Activated CD8-positive, alpha-beta T cell treated with anti-CD3 and anti-CD28 coated beads, Interleukin-2, amount 10 ng/mL, durations not matched to agents 7 days and 5 days (primary cell): ENCODE measurements at places on chromosomes 1 and 21. TPM values are rescaled to one million over a fixed set of nuclear protein-coding genes. Genes with fewer than 3 reads are reported as not detected.

DNA sequence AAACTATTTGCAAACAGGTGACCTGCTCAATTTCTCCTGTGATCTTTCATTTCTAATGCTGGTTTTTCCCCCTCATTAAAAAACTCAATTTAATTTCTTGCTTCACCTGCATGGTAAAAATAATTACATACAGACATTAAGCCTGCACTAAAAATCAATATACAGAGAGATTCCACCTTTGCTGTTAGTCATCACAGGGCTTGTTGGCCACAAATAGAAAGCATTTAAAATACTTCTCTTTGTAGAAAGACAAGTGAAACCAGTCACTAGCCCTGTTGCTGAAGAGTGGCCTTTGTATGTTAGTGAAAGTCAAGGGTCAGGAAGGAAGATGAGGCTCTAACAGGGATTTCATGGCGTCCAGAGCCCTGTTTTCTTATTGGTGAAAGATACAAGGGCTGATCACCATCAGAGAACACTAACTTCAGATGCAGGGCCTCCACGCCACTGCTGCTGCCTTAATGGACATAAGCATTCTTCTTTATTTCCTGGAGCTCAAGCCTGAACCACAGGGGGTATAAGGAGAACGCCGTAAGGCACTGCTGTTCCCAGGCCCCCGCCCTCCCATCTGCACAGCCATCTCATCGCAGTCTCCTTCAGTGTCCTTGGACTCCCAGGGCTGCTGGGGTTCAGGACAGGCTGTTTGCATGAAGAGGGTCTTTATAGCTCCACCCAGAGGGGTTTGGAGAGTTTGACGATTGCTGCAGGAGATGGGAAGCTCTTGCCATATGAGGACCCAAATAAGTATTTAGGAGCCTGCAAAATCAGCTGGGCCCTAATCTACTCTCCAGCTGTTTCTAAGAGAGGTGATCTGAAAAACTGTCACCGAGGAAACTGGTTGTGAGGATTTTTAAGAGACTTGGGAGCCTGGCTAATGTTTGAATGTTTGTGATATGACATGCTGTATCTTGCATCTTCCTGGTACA, 117.3 kb upstream of the IRF2BP2 start:
- H3K4me3 ChIP-seq: no peak overlapping the region
- DNase-seq: no peak
- H3K4me1 ChIP-seq: peaks cover 98% of the 10 kb centered on the region
- H3K36me3 ChIP-seq: peaks cover 3% of the 10 kb centered on the region

- peak overlapping the region; percentile 88 for H3K27ac ChIP-seq
- peaks cover 28% of the 10 kb centered on the region for H3K36me3 ChIP-seq
- H3K4me3 ChIP-seq: peak overlapping the region; percentile 72
- peaks cover 51% of the 10 kb centered on the region for H3K4me1 ChIP-seq
- no peak for DNase-seq
- H3K27me3 ChIP-seq: no peaks in the 10 kb centered on the region
These were observed 97.4 kb upstream of the GFI1 start for GRCh38 chr1:92583821-92584760.

TMIGD3 gene
- not detected for total RNA-seq

- H3K27ac ChIP-seq: peak overlapping the region; percentile 95
- no peak for DNase-seq
- no peaks in the 10 kb centered on the region for H3K27me3 ChIP-seq
- peak overlapping the region; percentile 68 for H3K4me3 ChIP-seq
- peaks cover 61% of the 10 kb centered on the region for H3K4me1 ChIP-seq
These were observed 26.8 kb downstream of the GFI1 start for GRCh38 chr1:92459871-92460320.

DNA sequence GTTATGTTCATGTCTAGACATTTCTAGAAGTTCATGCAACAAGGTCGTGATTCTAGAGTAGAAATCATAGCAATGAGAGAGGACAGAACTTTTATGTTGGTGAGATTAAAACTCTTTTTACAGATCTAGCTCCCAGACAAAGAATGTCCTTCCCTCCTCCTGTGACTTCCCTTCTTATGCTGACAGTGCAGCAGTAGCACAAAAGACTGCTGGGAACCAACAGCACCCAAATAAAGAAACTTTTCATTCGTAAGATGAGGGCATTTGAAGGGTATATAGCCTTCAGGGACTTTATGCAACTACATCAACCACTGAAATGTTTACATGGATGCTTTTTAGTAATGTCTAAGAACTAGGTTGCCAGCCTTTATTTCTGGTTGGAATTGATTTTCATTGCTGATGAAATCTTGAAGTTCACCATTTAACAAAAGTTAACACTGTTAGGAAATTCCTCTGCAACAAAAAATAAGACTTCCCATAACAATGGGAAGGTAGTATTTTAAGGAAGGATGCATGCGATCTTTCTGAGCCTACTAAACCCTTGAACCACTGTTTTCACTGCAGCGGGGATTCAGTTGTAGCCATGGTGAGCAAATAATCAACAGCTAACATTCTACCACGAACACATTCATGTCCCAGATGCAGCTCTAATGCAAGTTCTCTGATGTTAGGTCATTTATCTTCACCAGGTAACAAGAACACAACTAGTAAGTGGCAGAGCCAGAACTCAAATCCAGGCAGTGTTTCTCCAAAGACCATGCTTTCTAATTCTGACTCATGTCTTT, 672.8 kb downstream of the PTPRC start:
- H3K36me3 ChIP-seq: no peaks in the 10 kb centered on the region
- H3K4me3 ChIP-seq: no peak overlapping the region
- H3K27me3 ChIP-seq: peaks cover 1% of the 10 kb centered on the region
- no peaks in the 10 kb centered on the region for H3K4me1 ChIP-seq
- no peak overlapping the region for H3K27ac ChIP-seq
- DNase-seq: no peak

NCAM2 gene
- not detected for total RNA-seq

FAM3B gene
- not detected for total RNA-seq

ZNF593OS gene
- not detected for total RNA-seq

SLC6A9 gene
- 1.9 TPM for total RNA-seq

DNA sequence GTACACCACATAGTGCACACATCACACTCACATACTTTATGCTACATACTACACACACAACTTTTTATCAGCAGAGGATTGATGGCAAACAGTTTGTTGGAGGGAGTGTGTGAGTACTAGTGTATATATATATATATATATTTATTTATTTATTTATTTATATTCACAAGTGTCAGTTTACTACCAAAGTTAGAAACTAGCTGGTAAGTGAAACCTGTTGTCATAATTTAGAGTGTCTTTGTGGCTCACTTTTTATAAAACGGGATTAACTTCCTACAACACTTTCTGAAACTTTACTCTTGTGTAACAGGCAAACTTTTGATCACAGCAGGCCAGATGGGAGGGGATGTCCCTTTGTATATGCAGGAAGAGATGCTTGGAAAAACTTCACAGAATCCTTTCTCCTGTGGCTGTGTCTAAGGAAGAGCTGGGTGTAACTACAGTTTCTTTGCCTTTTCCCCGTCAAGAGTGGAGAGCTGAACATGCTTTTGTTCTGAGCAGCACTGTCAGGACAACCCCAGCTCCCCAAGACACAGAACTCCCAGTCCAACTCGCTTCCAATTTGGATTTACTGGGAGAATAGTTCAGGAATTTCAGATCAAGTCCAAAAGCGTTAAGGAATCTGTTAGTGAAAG, 1.9 kb upstream of the SAMD13 start:
- H3K4me1 ChIP-seq: peaks cover 44% of the 10 kb centered on the region
- no peak for DNase-seq
- peak overlapping the region; percentile 84 for H3K27ac ChIP-seq
- no peaks in the 10 kb centered on the region for H3K36me3 ChIP-seq
- peaks cover 2% of the 10 kb centered on the region for H3K27me3 ChIP-seq

DNA sequence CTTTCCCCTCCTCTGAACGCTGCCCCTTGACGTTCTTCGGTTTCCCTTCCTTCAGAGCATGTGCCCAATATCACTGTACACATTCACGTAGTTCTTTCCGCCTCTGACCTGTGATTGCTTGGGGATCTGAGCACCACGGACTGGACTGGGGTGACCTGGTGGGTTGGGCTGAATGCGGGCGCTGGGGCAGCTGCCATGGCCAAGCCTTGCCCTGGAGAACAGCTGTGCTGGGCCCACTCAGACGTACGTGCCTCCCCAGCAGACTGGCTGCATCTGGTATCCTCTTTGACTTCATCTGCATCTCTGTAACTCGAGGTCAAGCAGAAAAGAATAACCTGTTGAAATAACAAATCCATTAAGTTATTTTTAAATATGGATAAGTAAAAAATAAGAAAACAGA, 35.1 kb upstream of the DISC1 start:
- H3K27ac ChIP-seq: no peak overlapping the region
- H3K36me3 ChIP-seq: no peaks in the 10 kb centered on the region
- H3K4me3 ChIP-seq: no peak overlapping the region
- peaks cover 2% of the 10 kb centered on the region for H3K27me3 ChIP-seq
- no peak for DNase-seq

DNA sequence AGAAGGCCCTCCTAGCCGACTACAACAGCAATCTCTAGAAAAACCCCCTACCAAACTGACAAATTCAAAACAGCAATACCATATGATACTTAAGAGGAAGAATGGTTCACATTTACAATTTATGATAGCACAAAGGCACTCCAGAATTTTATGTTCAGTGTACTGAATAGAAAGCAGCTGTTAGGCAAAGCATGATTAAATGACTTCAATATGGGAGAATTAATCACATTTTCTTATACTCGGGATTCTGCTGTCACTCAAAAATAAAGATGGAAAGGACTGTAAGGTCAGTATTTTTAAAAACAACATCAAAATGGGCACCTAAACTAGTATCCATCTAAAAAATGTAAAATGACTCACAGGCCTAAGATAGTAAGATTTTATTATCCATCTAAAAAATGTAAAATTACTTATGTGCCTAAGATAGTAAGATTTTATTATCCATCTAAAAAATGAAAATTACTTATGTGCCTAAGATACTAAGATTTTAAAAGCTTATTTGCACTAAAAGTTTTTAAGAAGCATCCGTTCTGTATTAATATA, 198.5 kb downstream of the SMYD3 start:
- H3K36me3 ChIP-seq: no peaks in the 10 kb centered on the region
- H3K27me3 ChIP-seq: no peaks in the 10 kb centered on the region
- DNase-seq: no peak
- H3K27ac ChIP-seq: no peak overlapping the region
- no peaks in the 10 kb centered on the region for H3K4me1 ChIP-seq

DNA sequence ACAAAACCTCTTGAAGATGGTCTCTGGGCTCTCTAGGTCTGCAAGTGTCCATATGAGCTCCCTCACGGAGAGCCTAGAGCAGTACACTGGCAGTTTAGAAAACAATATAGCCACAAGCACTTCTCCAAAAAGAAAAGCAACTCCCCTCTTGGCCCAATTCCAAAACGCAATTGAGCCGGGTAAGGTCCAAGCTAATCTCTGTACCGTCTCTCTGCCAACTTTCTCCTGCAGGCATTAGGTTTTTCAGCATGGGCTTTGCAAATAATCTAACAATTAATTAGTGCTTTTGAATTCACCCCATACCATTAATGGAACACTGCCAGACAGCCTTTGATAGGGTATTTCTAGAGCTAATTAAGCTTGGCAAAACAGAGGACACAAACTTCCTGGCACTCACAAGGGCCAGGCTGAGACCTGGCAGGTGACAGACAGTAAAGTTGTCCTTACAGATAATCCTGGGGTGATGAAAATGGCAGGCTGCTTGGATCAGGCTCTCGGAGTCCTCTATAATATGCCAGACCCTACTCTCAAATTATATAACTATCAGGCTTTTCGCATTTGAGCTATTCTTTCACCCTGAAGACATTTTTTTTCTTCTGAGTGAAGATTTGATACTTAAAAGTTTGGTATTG, 39.8 kb downstream of the TGFBR3 start:
- H3K27ac ChIP-seq: no peak overlapping the region
- H3K27me3 ChIP-seq: peaks cover 4% of the 10 kb centered on the region
- no peaks in the 10 kb centered on the region for H3K4me1 ChIP-seq
- no peak for DNase-seq
- H3K4me3 ChIP-seq: no peak overlapping the region
- H3K36me3 ChIP-seq: peaks cover 3% of the 10 kb centered on the region

HORMAD1 gene
- not detected for total RNA-seq

- DNase-seq: peak; percentile 94
- H3K4me3 ChIP-seq: peak overlapping the region; percentile 99
- H3K27me3 ChIP-seq: no peaks in the 10 kb centered on the region
These were observed 3.3 kb upstream of the DENND2D start for GRCh38 chr1:111203681-111204200.
